ENCODE measurements at places on chromosomes 11 and 22.

DNA sequence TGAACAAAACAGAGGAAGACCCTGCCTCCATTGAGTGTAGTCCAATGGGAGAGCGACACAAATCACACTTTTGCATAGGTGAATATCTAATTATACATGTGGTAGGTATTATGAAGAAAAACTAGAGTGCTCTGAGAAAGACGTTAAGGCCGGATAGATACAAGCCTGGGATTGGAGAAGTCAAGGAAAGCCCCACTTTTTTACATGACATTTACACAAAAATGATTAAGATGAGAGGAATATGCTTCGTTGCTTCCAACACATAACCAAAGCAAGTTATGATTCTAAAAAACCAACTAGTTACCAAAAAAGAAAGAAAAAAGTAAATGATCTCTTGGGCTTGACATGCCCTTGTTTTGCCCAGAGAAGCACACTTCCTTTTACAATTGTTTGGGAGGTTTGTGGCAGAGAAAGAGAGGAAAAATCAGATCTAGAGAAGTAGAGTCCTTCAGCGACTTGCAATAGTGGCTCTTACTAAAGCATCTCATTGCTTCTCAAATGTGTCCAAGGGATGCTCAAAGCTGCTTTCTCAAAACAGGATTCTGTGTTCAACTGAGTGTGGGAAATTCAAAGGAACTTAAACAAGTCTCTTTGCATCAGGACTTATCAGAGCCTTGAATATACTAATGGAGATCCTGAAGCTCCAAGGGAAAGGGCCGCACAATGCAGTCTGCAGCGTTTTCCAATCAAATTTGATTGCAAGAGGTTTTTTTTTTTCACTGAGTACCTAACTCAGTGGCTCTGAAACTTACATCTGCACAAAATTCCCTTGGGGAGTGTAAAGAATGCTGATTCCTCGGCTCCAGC, 38.8 kb downstream of the FLI1 start:
- DNase-seq, result no peak

- DNase-seq, result no peak
Measured at GRCh38 chr11:115541518-115541917, 37.3 kb upstream of the CADM1 start.

DNA sequence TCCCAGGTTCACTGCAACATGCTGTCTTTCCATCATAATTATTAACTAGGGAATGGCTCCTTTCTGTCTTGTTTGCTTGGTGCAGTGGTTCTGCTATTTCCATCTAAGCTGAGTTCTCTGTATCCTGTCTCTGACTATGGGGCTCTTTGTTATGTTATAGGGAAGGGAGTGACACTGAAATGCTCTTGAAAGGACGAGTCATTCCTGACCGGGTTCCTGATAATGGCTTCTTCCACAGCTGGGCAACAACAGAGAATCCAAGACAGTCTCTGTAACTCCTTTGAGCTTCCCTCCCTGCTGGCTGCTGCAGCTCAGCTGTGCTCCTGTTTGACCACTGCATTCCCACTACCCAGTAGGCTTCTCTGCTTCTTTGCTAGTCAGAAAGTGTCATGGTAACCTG, 24.1 kb downstream of the OR2AT4 start:
- DNase-seq, result peak; percentile 53

DNA sequence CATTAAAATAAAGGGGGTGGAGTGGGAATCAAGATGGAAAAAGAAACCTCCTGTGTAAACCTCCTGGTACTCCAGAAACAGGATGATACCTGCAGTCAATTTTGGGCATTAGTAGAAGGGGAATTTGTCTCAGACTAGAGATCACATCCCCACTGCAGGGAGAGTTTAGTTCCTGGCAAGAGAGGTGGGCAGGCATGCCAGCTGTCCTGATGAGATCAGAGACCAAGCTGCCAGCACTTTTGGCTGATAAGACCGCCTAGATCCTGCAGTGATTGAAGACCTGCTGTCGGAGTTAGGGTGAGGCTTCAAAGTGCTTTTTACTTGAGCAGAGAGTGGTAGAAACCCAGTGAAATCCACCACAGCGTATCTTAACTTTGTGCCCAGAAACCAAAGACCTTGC, 29.7 kb upstream of the NELL1 start:
- DNase-seq, result no peak

- DNase-seq, result no peak
Measured at GRCh38 chr11:116875194-116875593, 37.8 kb upstream of the APOA1 start.

DNA sequence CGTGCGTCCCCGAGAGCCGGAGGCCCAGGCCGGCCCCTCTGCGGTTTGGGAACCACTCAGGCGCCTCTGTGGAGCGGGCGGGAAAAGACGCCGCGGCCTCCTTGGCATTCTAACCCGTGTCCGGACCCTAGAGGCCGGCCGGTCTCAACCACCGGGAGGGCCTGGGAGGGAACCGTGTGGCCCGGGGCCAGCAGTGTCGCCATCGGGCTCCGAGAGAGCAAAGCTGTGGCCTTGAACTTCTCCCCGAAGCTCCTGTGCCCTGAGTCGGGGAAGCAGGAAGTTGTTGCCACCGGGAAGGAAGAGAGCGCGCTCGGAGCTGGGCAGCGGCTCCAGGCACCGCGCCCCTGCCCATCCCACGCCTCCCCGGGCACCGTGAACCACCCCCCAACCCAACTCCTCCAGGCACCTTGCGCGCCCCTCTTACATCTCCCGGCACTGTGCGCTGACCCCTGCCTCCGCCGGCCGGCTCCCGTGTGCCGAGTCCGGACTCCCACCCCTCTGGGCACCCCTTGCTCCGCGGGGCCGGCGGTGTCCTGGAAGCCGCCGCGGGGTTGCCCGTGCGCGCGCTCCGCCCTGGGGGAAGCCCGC, 80.0 kb upstream of the PPARA start:
- DNase-seq, result no peak

- DNase-seq, result peak; percentile 69
Measured at GRCh38 chr11:26621132-26621531, 49.1 kb upstream of the MUC15 start.

DNA sequence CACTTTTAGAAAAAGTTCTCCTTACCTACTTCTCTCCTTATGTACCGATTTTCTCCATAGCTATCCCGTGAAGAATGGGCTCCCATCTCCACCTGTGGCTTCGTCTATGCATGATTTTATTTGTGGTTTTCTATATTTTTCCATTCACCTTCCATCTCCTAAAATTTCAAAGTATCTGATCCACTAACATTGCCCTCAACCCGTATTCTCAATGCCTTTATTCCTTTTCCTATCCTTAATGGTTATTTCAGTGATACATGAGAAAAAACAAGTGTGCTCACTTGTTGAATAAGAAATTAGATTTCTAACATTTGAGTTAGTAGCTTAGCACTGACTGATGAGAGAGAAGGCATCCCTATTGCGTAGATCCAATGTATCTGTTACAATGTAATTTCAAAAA, 16.9 kb downstream of the CYP2R1 start:
- DNase-seq, result no peak

- no peak for DNase-seq
Measured at GRCh38 chr11:87366763-87367405, 329.1 kb downstream of the TMEM135 start.

- no peak for DNase-seq
Measured at GRCh38 chr11:81839976-81840375, 893.7 kb downstream of the FAM181B start.

DNA sequence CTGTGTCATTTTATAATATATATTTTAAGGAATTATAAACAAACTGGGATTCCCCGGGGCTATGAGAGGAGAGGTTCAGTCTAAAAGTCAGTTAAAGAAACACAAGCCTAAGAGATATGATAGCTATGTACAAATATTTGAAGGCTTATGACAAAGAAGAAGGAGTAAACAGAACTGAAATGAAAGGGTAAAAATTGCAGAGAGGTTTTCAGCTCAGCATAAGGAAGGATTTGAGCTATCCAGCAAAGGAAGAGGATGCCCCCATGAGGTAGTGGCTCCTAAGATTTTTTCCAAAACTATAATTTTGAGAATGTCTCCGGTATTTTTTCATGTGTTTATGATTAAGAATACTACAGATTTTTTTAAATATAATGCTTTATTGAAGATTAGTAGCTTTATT, 57.9 kb upstream of the ANGPTL5 start:
- no peak for DNase-seq

- no peak for DNase-seq
Measured at GRCh38 chr11:2481253-2481652, 36.4 kb downstream of the KCNQ1 start.

GRCh38 chr11:66676931-66677598, 622 bp downstream of the RBM4B start:
- no peak for DNase-seq

DNA sequence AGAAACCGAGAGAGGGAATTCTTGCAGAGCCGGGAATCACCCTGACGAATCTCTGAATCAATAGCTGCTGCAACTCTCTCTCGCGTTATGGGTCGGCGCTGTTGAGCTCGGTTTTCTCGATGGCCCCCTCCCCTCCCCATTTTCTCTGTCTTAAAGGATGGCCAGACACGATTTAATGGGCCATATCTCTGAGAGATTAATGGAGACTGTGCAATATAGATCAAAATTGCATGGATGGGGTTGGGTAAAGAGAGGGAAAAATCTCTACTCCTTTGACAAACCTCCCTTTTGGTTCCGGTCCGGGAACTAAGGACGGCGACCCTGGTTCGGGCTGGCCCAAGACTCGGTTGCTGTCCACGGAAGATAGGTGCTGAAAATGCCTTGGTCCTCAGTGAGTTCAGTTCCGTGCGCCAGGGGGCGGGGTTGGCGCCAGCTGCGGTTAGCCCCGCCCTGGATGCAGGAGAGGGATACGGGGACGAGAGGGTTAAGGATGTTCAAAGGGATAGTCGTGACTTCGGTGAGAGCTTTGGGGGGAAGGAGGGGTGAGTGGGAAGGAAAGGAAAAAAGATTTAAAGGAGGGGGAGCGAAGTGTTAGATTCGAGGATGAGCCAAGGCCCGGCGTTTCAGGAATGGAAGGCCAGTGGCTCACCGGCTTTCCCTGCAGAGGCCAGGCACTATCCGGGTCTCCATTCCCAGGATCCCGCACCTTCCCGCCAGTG, 103.6 kb upstream of the HSD17B12 start:
- peak; percentile 71 for DNase-seq

GRCh38 chr11:8787372-8787771, 104.8 kb downstream of the RPL27A start:
- DNase-seq, result no peak

DNA sequence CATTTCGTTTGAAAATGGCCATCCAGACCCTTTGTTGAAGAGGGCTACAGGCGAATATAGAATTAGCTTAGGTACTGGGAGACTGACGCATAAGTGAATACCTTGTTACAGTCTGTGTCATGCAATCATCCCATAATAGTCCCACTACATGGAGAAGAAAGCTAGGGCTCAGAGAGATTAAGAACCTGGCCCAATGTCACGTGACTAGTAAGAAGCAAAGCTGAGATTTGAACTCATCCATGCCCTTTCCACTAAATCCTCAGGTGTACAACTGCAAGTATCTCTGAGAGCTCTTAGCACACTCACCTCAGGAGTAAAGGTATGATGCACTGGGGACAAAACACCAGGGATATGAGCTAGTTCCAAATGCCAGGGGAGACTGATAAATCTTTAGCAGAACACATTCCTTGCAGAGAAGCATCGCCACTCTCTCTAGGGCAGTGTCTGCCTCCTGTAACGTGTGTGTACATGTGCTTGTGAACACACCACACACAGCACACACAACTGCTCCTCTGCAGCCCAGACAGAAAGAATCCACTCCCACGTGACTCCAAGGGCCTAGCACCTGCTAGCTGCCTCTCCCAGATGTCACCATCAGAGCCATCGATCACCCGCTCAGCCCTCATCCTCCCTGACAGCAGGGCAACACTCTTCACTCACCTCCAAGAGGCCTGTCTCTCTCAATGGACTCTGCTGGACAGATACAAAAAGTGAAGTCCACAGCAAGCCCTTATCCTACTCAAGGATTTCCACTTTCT, 402.8 kb downstream of the NXPE2 start:
- DNase-seq, result no peak

DNA sequence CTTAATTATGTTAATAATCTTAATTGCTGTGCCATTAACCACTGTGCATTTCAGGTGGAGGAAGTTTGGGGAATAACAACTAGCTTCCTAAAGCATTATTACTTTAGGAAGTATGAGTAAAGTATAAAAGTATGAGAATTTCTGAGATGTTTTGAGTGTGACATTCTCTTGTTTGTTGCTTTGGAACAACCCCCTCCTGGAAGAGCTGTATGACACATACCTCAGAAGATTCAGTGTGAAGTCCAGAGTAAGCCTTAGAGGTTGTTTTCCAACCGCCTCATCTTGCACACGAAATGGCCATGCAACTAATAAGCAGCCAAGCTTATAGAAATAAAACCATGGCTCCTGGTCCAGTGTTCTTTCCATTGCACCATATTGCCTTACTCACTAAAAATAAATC, 21.7 kb downstream of the CCDC81 start:
- DNase-seq, result no peak

DNA sequence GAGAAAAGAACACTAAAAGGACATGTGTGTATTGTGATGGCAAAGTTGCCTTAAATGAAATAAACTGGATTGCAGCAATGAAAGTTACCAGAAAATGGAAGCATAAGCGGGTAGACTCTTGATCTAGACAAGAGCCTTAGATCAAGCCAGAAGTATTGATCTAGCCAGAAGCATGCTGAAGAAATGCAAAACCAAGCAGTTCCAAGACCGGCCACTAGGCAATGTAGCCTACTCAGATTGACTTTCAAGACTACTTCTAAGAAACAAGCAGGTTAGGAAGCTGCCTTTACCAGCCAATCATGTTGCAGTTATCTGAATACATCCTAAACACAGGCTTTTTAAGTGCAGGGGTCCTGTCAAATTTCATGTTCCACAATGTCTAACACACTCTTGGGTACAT, 54.6 kb downstream of the KCNA4 start:
- DNase-seq, result no peak

- DNase-seq, result no peak
Measured at GRCh38 chr11:32886180-32886579, 6.4 kb upstream of the QSER1 start.

- peak; percentile 43 for DNase-seq
Measured at GRCh38 chr22:46537946-46538813, 760 bp upstream of the CELSR1 start.

- DNase-seq, result no peak
Measured at GRCh38 chr11:90947930-90948329, 725.1 kb upstream of the CHORDC1 start.

DNA sequence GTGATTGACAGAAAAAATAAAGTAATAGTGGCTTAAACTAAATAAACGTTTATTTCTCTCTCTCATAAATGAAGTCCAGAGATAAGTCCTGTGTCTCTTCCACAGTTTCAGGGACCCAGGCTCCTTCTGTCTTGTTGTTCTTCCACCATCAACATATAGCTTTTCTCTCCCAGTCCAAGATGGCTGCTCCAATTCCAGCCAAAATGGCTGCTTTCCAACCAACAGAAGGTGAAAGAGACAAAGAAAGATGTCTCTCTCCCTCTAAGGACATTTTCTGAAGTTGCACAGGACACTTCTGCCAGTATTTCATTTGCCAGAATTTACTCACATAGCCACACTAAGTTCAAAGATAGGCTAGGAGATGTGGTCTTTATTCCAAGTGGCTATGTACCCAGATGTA, 9.4 kb upstream of the PLEKHB1 start:
- no peak for DNase-seq

GRCh38 chr11:14907411-14908213, 15.6 kb upstream of the CYP2R1 start:
- no peak for DNase-seq

GRCh38 chr22:21939461-21939913, 13.2 kb downstream of the PPM1F start:
- DNase-seq, result no peak

Measured in COLO829 (cell line).